SJSA1 (cell line): ENCODE measurements at places on chromosomes 2 and 18. TPM values are rescaled to one million over a fixed set of nuclear protein-coding genes. Genes with fewer than 3 reads are reported as not detected.

DNA sequence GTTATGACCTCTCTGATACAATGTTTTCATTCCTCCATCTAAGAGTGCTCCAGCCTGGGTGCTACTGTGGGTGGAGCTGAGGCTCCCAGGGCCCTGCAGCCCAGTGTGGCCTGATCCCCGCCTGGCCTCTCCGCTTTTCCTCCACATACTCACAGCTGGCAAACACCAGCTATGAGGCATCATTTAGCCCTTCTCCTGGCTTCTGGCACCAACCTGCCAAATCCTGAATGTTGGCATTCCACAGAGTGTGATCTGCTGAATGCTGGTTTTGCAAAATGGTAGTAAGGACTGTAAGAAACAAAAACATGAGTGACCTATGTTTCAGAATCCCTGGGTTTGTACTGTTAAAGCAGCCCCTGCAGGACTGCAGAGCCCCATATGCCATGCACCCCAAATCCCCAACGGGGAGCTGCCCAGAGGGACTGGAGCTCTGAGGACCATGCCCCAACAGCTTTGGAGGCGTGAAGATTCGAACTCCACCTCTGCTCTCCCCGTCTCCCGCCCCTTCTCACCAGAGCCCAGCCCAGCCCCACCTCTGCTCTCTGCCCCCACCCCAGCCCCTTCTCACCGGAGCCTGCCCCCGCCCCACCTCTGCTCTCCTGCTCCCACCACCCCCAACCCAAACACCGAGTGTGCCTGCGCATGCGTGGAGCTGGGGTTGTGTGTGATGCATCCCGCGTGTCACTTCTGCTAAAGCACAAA, 4.2 kb downstream of the SLC66A2 start:
- no peak for DNase-seq

DNA sequence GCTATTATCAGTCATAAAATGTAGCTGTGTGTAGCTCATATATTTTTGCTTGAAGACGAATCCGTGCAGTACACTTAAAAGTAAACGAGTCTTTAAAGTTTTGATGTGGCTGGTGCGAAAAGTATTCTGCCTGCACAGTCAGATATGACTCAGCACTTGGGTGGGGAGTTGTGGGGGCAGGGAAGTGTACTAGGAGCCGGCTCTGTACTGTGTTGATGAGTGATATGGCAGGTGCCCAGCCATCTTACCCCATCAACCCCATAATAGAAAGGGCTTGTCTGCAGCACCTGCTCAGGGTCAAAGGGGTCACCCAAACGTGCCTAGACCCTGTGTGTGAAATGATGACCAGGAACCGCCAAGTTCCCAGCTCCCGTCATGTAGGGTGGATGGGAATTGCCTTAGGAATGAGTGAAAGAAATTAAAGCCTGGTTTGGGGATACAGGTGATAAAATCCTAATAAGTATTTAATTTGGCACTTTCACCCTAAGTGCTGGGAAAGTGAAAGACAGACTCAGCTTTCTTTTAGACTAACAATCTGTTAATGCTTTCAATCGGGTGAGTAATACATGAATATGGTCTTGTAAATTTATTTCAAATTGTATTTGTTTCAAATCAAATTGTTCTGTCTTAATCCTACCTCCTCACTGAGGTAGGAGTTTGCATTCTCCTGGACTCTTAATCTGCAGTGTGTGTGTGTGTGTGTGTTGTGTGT, 48.0 kb downstream of the BCL2L11 start:
- DNase-seq: peak; percentile 76

GTF3C2 gene
- 36.2 and 46.4 TPM in 2 replicates for total RNA-seq

DNA sequence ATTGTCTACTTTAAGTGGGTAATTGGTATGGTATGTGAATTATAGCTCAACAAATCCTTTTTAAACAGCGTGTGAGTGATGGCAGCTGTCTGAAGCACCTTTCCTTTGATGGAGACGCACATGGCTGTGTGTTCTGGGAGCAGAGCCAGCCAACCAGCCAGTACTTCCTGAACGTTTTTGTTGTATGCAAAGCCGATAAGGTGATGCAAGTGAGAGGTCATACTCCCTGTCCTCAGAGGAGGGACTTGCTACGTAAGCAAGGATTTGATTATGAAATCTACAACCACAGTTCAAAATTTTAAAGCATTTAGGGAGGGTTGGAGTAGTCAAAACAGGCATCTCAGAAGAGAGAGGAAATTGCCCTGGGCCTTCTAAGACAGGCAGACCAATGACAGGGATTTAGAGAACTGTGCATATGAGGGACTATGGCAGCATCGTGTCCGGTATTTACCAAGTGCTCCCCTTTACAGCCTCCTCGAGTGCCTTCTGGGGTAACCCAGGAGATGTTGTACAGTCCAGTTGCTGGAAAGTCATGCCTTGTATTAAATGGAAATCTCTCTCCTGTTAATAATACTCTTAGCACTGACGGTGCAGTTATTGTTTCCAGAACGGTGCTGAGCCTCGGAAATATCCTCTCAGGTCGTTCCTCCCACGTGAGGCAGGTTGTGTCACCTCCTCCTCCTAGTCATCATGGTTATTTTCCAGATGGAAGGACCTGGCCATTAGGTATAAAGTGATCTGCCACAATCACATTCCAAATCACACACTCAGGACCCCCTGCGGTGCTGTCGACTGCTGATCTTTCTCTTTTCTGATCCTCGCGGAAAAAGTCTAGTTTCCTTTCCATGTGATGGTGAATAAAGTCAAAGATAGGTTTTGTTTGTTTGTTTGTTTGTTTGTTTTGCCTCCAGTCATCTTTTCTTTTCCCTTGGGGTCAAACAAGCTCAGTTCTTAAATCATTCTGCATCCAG, 28.4 kb downstream of the ARHGEF4 start:
- DNase-seq: no peak

BMP10 gene
- not detected in 2 replicates for total RNA-seq

HOXD12 gene
- 0.13 TPM in 1 of 2 replicates, not detected in the other for total RNA-seq

DNA sequence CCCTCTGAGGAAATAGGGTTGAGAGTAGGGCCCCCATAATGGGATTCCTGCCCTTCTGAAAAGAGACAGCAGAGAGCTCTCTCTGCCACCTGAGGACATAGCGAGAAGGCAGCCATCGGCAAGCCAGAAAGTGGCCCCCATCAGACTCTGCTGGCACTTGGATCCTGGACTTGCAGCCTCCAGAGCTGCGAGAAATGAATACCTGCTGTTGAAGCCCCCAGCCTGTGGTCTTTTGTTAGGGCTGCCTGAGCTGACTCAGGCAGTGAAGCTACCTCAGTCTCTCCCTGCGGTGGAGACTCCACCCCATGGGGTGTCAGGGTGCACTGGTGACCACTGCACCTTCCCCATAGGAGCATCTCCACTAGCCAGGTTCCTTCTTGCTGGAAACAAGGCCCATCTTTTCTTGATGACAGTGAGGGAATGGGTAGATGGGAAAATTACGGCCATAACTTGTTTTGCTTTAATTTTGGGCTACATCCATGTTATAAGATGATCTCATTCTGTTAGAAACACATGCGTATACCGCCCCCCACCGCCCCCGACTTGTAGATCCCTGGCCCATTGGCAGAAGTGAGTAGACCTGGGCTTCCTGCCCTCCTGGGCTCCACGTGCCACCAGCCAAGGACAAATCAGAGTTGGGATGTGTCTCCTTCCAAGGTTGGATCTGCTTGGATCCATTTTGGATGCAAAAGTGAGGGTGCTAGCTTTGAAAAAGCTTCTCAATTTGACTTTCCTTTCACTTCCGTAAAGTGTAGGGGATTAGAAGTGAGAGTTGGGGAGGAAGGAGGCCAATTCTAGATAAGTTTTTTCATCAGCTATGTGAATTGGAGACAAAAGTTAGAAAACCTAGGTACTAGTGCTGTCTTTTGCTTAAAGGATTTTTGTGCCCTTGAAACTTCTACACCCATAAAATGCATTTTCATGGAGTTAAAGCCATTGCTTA, 42.9 kb downstream of the NCK2 start:
- no peak for DNase-seq

HOXD9 gene
- 1.8 TPM in 2 replicates for total RNA-seq

- peak; percentile 21 for DNase-seq
Observed at GRCh38 chr2:231717281-231718171, 9.2 kb downstream of the PTMA start.

- DNase-seq: no peak
Observed at GRCh38 chr2:179233626-179234430, 30.8 kb downstream of the SESTD1 start.

FAM237A gene
- total RNA-seq: not detected in 2 replicates

- no peak for DNase-seq
Observed at GRCh38 chr2:225233234-225233633, 166.3 kb upstream of the NYAP2 start.

GRCh38 chr2:214706986-214707385, 102.5 kb downstream of the BARD1 start:
- no peak for DNase-seq

SIX3 gene
- not detected in 2 replicates for total RNA-seq

DNA sequence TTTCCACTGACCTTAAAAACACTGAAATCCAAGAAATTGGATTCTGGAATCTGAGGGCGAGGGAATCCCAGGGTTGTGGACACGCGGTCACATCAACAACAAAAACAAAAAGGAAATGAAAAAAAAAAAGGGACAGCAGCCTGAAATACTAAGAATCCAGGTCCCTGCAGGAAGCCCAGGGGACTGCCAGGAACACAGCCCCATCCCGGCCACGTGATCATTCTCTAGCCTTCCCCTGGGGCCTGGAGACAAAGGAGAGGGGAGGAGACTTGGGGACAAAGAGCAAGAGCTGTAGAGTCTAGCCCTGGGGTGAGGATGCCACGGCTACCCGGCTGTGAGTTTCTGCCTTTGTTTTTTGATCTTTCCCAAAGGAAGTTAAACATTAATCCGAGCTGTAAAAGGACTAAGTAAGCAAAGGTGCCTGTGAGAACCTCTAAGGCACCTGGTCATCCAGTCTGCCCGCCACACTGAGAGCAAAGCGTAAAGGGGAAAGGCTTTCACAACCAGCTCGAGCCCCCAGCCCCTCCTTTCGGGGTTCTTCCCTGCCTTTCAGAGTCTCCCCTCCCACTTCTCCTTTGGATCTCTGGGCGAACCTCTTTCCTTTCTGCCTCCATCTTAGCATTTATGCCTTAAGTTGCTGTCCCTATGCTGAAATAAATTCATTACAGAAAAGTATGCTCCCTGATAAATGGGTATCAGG, 57.9 kb upstream of the MSH2 start:
- peak; percentile 72 for DNase-seq

DNA sequence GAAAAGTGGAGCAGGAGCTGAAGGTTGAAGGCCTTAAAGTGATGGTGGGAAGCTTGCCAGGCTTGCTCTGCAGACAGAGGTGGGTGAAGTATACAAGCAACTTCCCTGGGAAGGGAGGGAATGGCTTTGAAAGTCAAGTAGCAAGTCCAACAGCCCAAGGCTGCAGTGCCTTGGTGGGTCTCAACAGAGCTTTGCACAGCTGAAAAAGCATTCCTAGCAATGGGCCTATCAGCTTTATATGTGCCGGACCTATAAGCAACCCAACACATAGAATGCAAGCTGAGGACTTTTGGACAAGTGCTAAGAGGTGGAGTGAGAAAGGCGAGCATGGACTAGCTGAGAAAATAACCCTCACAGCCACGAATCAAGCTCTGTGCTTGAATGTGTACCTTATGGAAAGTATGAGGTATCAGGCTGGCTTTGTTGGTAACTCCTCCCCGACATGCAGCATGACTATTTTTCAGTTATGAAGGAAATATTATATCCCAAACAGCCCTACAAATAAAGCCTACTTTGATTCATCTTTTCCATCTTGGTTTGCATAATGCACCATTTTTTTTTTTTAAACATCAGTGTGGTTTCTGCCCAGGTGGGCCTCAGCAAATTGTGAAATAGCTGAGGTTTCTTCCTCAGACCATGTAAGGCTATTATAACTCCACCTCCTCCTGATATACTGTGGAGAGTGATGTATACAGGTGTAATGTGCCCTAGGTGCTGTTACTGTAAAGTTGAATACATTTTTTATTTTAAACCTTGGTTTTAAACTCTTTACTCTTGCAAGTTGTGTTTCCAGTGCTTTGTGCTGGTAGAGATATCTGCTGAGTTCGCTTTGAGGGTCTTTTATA, 241.4 kb upstream of the CXCR4 start:
- no peak for DNase-seq

- no peak for DNase-seq
Observed at GRCh38 chr2:214127571-214127970, 283.3 kb upstream of the VWC2L start.

GRCh38 chr2:40318921-40319320, 133.0 kb downstream of the SLC8A1 start:
- no peak for DNase-seq

DNA sequence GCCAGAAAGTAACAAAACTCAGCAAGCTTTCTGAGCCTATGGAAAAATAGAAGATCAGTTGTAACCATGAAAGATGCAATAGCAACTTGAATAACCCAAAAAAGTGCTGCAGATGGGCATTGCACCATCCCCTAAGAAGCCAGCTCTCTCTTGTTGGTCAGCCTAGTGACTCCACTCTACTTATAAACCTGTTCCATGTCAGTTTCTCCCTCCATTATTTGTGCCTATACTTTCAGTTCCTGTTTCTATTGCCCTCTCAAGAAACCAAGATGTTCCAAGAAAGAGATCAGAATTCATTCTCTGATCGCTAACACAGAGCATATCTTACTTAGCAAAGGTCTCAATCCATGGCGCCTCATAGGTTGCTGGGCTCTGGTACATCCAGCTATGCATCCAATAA, 170.3 kb upstream of the MAP2 start:
- no peak for DNase-seq

GRCh38 chr18:54159906-54160305, 64.6 kb downstream of the MBD2 start:
- no peak for DNase-seq

DNA sequence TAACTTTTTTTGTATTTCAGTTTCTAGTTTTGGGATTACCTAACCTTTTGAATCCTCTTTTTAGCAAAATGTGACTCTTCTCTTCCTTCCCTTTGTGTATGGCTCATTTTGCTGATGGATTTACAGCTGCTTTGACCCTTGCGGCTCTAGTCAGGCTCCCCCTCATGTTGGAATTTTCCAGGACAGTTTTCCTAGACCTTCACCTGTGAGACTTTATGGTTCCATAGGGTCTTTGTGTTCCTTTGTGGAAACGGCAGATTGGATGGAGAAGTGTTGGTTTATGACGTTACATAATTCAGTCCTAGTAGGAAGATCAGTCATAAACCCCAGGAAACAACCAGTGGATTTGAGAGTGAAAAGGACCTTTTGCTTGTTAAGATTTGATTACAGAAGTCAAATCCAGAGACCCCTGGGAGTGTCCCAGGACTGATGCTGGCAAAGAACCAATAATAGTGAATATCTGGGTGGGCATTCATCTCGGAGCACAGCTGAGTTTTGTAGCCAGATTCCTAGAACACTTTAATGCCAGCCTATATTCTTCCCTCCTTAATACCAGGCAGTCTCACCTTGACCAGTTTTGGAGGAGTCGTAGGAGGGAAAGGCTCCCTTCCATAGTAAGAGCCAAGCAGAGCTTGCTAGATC, 42.7 kb downstream of the SOCS6 start:
- DNase-seq: no peak

SLC38A11 gene
- not detected in 2 replicates for total RNA-seq
